ENCODE measurements at places on chromosomes 13 and 19.

DNA sequence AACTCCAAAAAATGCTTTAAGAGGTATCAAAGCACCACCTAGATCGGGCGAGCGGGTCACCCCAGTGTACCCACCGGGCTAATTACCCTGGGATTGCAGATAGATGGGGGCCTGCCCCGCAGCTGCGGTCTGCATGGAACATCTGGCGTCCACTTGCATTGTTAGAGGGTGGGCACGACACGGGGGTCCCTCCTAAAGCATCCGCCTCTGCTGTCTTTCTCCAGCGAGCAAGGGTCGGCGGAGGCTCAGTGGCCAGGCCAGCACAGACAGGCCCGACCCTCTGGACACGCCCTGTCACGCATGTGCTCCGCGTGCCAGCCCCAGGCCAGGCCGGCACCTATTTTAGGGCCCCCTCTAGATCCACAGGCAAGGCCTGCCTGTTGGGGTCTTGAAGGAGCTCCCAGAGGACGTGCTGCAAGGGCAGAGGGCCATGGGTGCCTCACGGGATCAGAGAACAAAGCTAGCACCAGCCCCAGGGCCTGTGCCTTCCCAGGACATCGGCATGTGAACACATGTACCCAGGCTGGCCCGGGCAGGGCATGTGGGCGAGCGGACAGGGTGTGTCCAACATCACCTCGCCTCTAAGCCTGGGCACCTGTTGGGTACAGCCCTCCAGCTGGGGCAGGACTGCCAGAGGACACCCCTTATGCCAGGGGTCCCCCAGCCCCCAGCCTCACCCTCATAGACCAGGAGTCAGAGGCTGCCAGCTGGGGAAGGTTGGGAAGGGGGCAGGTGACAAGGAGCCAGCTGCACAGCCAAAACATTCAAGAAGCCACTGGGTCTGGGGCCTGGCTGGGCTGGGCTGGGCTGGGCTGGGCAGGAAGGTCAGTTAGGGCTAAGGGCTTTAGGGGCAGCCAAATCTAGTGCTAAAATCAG is 35.6 kb upstream of the NANOS3 start:
- peak; percentile 51 for DNase-seq

GRCh38 chr19:6886277-6886897 is 992 bp upstream of the ADGRE1 start:
- DNase-seq: no peak

- no peak for DNase-seq
These were observed 87.7 kb downstream of the SLITRK1 start for GRCh38 chr13:83794583-83794982.

DNA sequence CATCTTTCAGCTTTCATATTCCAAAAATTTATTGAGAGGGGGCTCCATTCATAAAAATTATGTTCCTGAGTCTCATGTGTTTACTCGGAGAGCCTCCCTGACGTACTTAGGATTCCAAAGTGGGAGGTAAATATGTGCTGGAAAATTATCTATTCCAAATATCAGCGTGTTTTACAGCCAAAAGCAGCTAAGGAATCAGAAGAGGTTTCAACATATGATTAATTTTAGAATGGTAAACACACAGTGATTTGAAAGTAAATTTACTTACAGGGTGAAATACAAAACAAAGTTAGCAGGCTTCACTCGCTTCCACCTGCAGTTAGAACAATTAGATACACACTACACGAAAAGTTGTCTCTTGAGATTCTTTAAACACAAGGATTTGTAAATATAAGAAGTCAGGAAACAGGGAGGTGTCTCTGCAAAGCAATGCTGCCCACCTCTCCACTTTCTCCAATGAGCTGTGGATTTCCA is 313.8 kb upstream of the NBEA start:
- DNase-seq: no peak

DNA sequence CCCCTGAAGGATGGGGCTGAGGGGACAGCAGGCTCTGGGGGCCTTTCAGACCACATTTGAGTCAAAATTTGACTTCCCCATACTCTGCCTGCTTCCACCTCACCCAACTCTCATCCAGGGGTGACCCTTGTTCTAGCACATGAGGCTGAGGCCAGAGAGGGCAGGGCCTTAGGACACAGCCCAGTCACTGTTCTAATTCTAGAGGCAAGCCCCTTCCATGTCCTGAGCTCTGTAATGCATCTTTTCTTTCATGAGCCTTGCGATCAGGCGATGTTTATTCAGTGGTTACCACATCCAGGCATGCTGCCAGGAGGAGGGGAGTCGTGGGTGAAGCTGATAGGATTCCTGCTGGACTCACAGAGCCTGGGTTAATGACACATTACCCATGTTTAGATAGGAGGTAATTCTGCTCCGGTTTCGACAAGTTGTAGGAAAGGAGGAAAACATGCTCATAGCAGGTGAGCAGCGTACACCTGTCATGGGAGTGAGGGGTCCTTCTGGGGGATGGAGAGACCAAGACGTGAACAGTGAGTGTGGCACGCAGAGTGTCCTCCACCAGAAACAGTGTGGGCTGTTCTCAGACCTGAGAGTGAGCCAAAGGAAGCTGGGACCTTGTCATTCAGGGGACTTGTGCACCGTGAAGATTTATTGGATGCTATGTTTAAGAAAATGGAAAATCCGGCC is 9.3 kb downstream of the RPS9 start:
- DNase-seq: peak; percentile 53

Measured in stimulated activated naive CD8-positive, alpha-beta T cell treated with anti-CD3 and anti-CD28 coated beads, Interleukin-15, Interleukin-2, amounts not matched to agents 100 U/mL and 50 U/mL, for 24 hours (primary cell).